ENCODE measurements at places on chromosomes 2 and 18.

DNA sequence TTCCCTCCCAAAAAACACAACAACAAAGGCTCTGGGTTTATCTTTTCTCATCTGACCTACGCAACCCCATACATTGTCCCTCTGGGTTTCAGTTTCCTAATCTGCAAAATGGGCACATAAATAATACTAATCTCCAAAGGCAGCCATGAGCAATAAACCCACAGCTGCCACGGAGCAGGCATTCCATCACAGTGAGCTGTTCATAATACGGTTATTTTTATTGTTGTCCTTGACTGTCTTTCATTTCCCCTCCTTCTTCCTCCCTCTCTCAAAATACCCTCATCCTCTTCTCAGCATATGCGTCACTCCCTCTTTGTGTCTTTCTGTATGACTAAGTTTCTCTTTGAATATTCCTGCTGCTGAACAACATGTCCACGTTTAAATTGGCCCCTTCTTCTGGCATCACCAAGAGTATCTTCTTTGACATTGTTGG is 129.8 kb upstream of the CAB39 start:
- DNase-seq: no peak

GRCh38 chr18:29912351-29912750 is 1130.2 kb downstream of the DSC3 start:
- DNase-seq: no peak

DNA sequence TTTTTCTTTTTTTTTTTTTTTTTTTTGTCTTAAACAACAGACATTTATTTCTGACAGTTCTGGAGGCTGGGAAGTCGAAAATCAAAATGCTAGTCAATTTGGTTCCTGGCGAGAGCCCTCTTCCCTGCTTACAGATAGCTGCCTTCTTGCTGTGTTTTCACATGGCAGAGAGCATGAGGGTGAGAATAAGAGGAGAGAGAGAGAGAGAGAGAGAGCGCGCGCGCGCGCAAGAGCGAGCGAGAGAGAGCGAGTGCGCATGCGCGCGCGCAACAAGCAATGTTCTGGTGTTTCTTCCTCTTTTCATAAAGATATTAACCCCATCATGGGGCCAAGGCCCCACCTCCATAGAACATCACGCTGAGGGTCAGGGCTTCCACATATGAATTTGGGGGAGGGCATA is 20.9 kb downstream of the MTCL1 start:
- no peak for DNase-seq

DNA sequence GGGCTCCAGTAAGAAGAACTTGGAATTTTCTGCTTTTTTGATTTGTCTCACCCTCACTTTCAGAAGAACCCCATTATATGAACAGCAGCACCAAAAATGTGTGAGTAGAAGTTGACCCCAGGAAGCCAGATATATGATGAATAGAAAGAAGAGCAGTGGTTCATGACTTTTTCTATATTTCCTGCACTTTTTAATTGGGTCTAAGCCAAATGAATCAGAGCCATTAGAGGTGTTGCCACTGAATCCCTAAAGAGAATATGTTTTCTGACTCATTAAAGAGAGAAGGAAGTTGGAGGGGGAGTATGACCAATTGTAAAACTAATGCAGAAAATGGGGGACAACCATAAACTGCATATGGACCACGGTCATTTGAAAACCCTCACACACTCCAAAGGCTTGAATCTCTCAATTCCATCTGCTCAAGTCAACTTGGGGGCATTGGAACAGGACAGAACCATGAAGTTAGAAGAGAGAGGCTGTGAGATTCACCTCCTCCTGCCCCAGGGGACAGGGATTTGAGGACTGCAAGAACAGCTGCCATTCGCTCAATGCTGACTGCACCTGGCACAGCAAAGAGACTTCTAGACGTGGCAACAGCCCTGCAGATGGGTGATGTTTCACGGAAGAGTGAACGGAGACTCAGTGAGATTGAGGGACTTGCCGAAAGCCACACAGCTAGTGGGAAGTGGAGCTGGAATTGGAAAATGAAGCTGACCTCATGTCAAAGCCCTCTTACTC is 3.0 kb downstream of the DAPL1 start:
- DNase-seq: no peak

DNA sequence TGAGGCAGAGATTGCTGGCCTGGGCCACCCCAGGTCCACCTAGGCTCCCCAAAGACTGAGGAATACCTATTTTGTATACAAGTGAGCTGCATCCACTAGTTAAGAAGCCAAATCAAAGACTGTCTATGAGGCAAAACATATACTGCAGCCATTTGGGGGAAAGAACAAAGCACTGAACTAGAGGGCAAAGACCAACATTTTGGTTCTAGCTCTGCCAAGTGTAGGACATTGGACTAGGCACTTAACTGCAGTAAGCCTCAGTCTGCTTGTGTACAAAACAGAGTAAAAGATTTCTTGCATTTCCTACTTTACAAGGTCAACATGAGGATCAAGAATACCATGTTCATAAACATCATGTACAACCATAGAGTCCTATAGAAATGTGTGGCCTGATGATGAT is 94.8 kb upstream of the CYP1B1 start:
- DNase-seq: no peak

- no peak for DNase-seq
Observed at GRCh38 chr18:73617981-73618380, 529.7 kb downstream of the FBXO15 start.

DNA sequence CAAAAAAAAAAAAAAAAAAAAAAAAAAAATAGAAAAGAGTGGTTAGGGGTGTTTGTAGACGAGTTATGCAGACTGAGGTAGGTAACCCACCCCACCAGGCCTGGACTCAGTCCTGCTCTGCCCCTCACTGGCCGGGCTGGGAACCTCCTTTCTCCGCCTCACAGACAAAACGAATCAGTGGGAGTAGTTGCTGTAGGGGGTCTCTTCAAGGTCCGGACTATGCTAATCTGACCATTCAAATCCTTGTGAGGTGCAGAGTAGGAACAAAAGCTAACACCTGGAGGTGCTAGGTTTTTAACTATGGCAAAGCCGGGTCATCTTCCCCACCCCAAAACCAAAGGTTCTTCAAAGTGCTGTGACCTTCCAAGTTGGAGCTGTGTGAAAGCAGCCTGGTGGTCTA is 223.7 kb downstream of the SLC4A3 start:
- DNase-seq: no peak

DNA sequence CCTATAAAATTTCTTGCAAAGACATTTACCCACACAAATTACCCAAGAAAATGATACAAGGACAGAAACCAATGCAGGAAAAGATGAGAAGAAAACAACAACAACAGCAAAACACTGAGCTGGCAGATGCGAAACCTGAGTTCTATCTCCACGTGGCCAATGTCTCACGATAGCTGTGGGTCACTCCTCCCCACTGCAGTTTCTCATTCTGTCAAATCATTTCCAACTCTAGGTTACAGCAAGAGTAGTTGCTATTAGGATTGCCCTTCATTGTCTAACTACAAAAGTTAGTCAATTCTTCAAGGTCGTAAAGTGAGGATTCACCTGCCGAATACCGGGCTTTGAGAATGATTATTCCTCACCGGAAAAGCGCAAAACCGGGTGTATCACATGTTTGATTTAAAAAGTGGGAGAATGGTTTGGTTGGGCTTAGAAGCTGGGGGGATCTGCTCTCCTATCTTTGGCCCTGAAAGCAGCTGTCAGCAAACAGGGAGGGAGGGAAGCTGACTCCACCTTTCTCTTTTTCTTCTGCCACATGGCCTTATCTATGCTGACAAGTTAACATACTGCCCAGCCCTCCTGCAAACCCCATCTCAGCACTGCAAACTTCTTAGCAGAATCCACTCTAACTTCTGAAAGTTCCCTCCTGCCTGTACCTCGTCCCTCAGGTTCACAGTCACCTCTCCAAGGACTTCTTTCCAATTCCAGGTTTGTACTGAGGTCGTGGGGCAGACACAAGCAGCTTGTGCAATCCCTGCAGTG is 473.0 kb downstream of the SOX11 start:
- DNase-seq: no peak
